ENCODE measurements at places on chromosomes 1 and 21. TPM values are rescaled to one million over a fixed set of nuclear protein-coding genes. Genes with fewer than 3 reads are reported as not detected.
A peak's percentile ranks its signal among the peaks of the same experiment; 100 is the strongest.

The CACYBP gene
- 41.3 TPM for total RNA-seq

The MAP1LC3C gene
- 8.1 TPM for total RNA-seq

The B3GALT2 gene
- total RNA-seq: 4.9 TPM

The RNPEP gene
- 34.6 TPM for total RNA-seq

The OR2T3 gene
- total RNA-seq: not detected

The KCNC4 gene
- total RNA-seq: 1.8 TPM

- no peaks in the 10 kb centered on the region for H3K27me3 ChIP-seq
- H3K4me3 ChIP-seq: no peak overlapping the region
- H3K27ac ChIP-seq: no peak overlapping the region
- no peaks in the 10 kb centered on the region for H3K36me3 ChIP-seq
- no peak for DNase-seq
These were observed 7.4 kb upstream of the TIAM1 start for GRCh38 chr21:31351438-31351837.

DNA sequence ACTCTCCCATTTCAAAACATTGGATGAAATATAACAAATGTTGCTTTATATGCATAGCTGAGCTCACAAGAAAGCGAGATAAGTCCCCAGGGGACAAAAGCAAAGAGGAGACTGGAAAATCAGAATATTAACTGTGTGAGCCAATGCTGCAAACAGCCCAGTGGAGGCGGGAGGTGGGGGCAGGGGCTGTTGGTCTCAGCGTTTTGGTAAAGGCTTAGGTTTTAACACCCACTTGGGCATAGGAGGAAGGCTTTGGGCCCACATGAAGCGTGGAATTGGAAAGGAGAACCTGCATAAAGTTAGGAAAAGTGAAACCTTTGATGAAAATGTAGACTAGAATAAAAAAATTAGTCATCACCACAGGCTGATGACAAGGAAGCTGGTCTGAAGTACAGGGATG lies 30.2 kb upstream of the SMIM12 start:
- no peak overlapping the region for H3K27ac ChIP-seq
- H3K4me1 ChIP-seq: peaks cover 11% of the 10 kb centered on the region
- no peak overlapping the region for H3K4me3 ChIP-seq
- peaks cover 15% of the 10 kb centered on the region for H3K27me3 ChIP-seq

DNA sequence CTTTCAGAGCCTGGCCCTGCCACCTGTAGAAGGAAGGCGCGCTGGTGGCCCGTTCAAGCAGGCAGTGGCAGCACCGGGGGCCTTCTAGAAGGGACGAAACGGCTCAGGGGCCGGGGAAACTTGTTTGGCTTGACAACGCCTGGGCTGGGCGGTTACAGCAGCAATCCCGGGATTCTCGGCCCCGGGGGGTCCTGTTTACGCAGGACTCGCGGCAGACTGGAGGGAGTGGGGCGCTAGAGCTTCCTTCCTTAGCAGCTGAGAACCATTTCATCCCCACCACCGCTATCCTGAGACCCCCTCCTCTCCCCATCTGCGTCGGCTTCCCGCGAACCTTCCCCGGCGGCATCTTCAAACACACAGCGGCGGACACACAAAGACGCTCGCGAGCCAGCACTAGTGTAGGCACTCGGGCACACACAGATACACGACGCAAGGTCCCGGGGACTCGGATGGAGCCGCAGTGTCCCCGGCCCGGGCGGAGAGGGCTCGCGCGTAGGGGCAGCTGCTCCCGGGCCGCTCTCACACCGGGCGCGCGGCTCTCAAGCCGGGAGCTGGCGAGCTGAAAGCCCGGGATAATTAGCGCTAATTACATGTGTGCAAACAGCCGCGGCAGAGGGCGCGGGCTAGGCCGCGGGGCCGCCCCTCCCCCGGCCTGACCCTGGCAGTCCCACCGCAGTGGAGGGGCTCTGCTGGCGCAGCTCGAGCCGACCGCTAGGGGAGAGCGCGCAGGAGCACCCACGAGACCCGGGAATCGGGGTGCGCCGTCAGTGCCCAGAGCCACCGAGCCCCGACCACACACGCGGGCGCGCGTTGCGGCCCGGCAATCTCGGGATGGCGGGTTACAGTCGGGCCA lies 271.4 kb downstream of the FOXD2 start:
- H3K36me3 ChIP-seq: no peaks in the 10 kb centered on the region
- H3K27ac ChIP-seq: no peak overlapping the region
- peak overlapping the region; percentile 45 for H3K4me3 ChIP-seq

GRCh38 chr1:61604684-61605083 lies 120.3 kb downstream of the TM2D1 start:
- DNase-seq: no peak
- H3K27me3 ChIP-seq: no peaks in the 10 kb centered on the region
- no peak overlapping the region for H3K4me3 ChIP-seq

- no peaks in the 10 kb centered on the region for H3K36me3 ChIP-seq
- no peaks in the 10 kb centered on the region for H3K27me3 ChIP-seq
- H3K4me1 ChIP-seq: peaks cover 23% of the 10 kb centered on the region
- no peak overlapping the region for H3K4me3 ChIP-seq
- DNase-seq: no peak
These were observed 37.8 kb upstream of the GBP5 start for GRCh38 chr1:89310505-89310904.

GRCh38 chr1:48966583-48966982 lies 189.9 kb upstream of the BEND5 start:
- H3K4me1 ChIP-seq: peaks cover 36% of the 10 kb centered on the region
- no peak overlapping the region for H3K27ac ChIP-seq
- no peaks in the 10 kb centered on the region for H3K27me3 ChIP-seq
- DNase-seq: no peak
- no peaks in the 10 kb centered on the region for H3K36me3 ChIP-seq
- H3K4me3 ChIP-seq: no peak overlapping the region

All from sigmoid colon (tissue), 7 donors.